ENCODE measurements at places on chromosomes 3 and 15. TPM values are rescaled to one million over a fixed set of nuclear protein-coding genes. Genes with fewer than 3 reads are reported as not detected.
A peak's percentile ranks its signal among the peaks of the same experiment; 100 is the strongest.

DNA sequence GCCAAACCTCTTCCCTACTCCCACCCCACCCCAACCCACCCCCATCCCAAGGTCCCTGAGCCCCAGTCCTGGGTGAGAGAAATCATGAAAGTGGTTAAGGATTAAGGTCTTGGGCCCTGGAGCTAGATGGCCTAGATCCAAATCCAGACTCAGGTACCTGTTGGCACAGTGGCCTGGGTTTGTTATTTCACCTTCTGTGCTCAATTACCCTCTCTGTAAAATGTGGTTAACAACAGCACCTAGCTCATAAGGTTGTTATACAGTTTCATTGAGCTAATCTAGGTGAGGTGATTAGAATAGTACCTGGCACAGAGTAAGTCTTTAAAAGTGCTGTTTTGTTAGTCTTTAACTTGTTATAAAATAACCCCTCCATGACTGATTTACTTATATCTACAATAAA lies 6.4 kb upstream of the SNUPN start:
- no peak for DNase-seq

GRCh38 chr3:130748981-130749380 lies 2.4 kb upstream of the PIK3R4 start:
- DNase-seq: no peak

DNA sequence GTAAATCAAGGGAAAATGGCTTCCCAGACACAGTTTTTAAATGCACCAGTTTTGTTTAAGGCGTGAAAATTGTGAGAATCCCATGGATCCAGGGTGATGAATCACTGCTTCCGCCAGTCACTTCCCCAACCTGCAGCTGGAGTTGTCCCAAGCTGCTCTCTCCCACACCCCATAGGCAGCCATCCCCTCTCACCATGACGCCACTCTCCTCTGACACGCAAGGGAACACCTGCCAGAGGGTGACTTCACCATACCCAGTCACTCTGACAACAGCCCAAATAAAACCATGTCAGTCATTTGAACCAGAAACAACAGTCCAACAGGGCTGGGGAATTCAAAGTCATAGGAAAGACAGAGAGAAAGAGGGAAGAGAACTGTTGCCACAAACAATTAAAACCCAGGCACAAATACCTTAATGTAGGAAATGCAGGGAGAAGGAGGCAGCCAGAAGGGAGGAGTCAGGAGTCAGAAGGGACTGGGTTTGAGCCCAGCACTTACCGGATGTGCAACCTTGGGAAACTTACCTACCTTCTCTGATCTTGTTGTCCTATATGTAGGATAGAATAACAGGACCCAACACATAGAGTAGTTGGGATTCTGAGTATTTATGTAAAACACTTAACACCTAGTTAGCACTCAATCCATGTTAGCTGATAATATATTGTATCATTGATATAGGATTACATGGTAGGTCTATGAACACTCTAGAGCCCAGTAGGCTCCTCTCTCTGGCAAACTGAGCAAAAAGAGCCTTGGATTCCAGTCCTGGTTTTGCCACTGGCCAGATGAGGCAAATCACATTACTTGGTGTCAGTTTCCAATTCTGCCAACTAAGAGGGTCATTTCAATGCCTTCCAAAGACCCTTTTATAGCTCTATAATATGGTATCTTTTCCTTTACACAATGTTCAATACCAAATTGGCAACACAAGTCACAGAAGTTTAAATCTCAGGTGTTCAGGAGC lies 326.3 kb upstream of the ICE2 start:
- DNase-seq: no peak

GRCh38 chr15:60740231-60740630 lies 261.3 kb upstream of the ICE2 start:
- no peak for DNase-seq

- no peak for DNase-seq
Measured at GRCh38 chr3:157931517-157931916, 174.7 kb downstream of the SHOX2 start.

GRCh38 chr3:194254040-194254439 lies 97.1 kb downstream of the CPN2 start:
- no peak for DNase-seq

DNA sequence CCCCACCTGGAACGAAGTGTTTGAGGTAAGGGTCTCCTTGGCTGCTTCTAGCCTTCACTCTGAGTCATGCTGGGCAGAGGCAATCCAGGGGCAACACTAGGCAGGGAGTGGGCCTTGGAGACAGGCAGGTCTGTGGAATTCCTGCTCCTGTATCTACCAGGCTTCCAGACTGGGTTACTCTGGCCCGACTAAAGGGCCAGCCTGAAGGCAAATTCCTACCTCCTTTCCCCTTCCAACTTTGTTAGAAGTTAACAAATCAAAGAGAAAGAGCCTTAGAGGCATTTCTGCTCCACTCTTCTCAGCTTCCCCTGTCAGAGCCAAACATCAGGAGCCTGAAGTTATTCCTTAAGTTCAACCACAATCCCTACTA lies 30.1 kb downstream of the ESYT3 start:
- DNase-seq: no peak

- DNase-seq: peak; percentile 64
Measured at GRCh38 chr3:118884748-118885206, 149.9 kb downstream of the IGSF11 start.

- no peak for DNase-seq
Measured at GRCh38 chr3:141457624-141458236, 29.1 kb upstream of the RASA2 start.

- DNase-seq: no peak
Measured at GRCh38 chr3:157865352-157866000, 240.7 kb downstream of the SHOX2 start.

DNA sequence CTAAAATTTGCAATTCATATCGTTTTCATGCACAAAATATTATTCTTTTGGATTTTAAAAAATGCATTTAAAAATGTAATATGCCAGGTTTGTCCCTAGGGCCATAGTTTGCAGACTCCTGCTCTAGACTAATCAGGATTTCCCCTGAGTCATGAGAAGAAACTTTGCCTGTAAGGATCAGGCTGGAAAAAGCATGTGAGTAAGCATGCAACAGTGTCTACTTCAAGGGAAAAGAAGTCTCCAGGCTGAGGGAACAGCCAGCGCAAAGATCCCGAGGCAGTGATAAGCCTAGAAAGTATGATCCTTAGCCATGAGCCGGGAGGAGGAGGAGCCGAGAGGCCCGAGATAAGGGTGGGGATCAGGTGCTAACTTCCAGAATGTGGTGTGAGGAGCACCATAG lies 382.8 kb upstream of the CFAP20DC start:
- no peak for DNase-seq

- no peak for DNase-seq
Measured at GRCh38 chr15:100919481-100920405, 586 bp downstream of the LRRK1 start.

GRCh38 chr3:127025456-127025855 lies 42.5 kb downstream of the PLXNA1 start:
- DNase-seq: no peak

- no peak for DNase-seq
Measured at GRCh38 chr3:180749796-180750195, 70.5 kb upstream of the CCDC39 start.

The TFG gene
- total RNA-seq: 70.3 TPM

The SERPINI2 gene
- 4.9 TPM for total RNA-seq

The TP63 gene
- total RNA-seq: 3.1 TPM

The TMEM207 gene
- total RNA-seq: not detected

The SAMMSON gene
- 0.12 TPM for total RNA-seq

The SH3GL3 gene
- 1.7 TPM for total RNA-seq
